ENCODE measurements at places on chromosomes 6 and 20.

DNA sequence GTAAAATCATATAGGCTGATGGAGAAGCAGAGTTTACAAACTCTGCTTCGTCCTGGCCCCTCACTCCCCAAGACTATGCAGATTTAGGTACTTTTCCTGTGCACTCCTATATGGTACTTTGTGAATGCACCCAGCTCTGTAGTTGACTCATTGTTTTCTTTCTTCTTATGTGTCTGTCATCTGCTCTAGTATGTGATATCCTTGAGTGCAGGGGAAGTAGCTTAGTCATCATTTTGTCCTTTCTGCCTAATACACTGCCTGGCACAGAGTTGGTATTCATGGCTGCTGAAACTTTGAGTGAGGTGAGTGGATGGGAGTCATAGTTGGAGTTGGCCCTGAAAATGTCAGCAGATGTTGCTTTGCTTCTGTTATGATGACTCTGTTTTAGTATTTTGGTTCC lies 222.6 kb downstream of the RNF144B start:
- no peak for DNase-seq

GRCh38 chr6:63644668-63645326 lies 9.2 kb downstream of the PHF3 start:
- no peak for DNase-seq

- no peak for DNase-seq
These were observed 287.5 kb upstream of the FKBP1C start for GRCh38 chr6:62923728-62924127.

- DNase-seq = no peak
These were observed 124.1 kb downstream of the FOXO3 start for GRCh38 chr6:108684771-108685329.

- no peak for DNase-seq
These were observed 80.6 kb upstream of the PROKR2 start for GRCh38 chr20:5397393-5397792.

GRCh38 chr6:53585208-53585900 lies 40.5 kb upstream of the GCLC start:
- DNase-seq = no peak

GRCh38 chr6:54196905-54197304 lies 85.7 kb downstream of the MLIP start:
- no peak for DNase-seq

GRCh38 chr6:90461383-90461782 lies 125.5 kb downstream of the MAP3K7 start:
- DNase-seq = no peak

GRCh38 chr6:19327241-19327640 lies 509.9 kb upstream of the ID4 start:
- DNase-seq = no peak

- no peak for DNase-seq
These were observed 246.1 kb downstream of the TFAP2C start for GRCh38 chr20:56875052-56875659.

DNA sequence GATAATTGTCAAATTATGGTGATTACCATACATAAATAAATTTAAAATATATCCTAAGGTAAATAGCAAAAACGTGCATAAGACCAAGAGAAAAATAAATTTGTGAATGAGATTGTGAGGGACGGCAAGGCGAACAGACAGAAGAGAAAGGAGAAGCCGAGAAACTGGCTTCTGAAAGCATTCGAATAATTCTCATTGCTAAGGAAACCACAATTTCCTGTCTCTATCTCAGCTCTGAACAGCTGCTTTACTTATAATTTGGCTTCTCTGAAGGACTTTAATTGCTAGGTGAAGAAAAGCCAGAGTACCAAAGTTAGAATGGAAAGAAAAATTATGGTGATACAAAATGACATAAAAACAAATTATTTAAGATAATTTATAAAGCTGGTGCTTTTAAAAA lies 79.0 kb upstream of the RGS17 start:
- no peak for DNase-seq

DNA sequence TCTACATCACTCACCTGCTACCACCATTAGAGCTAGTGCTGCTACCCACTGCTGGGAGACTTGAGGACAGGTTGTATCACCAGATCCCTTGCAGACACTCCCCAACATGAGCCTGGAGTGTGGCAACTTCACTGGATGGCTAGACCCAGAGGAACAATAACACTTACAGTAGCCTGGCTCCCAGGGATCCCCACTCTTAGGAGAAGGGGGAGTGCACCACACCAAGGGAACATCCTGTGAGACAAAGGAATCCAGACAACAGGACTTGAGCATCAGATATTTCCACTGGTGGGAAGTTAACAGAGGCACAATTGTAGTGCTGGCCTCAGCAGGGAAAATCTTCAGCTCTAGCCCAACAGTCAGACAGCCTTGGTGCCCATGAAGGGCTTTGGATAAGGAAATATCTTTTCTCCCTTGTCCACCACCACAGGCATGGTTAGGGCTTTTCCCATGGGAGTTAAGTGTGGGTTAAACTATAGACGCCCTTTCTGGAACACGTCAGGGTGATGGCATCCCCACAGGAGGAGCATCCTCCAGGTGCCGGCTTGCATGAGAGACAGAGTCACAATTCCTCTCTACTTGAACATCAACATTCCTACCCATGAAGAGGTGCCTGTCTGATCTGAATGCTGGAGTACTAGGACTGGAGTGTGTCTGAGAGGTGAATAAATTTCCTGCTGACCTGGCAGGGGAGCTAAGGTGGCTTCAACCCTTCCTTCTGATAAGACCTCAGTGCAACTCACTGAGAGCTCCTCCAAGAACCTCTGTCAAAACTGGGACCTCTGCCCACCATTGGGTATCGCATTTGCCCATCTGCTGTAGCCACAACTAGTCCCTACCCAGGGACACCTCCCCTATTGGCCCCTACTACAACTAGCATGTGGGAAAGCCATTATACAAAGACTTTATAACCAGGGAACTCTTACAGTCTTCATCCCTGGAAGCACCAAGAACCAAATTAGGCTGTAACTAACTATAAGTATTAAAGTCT lies 55.4 kb upstream of the SIRPG start:
- DNase-seq = no peak

DNA sequence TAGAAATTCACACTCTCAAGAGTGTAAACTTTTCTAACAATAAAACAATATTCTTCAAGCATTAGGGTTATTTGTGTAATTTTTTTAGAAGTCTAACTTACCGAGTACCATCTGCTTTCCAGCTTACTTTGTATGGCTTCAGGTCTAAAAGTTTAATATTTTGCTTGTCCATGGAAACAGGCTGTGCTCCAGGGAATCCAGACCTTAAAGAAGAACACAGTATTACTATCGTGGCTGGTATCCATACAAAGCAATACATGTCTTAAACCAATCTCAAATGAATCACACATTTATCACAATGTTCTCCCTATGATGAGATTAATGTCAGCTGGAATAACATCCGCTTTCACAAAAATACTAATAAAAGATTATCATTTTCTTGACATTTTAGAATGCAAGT lies 73.0 kb downstream of the RNGTT start:
- no peak for DNase-seq

- DNase-seq = no peak
These were observed 52.2 kb downstream of the TGM2 start for GRCh38 chr20:38112930-38113294.

All from T-helper 9 cell (primary cell).